SK-MEL-5 (cell line): ENCODE measurements at places on chromosomes 12 and 14.

DNA sequence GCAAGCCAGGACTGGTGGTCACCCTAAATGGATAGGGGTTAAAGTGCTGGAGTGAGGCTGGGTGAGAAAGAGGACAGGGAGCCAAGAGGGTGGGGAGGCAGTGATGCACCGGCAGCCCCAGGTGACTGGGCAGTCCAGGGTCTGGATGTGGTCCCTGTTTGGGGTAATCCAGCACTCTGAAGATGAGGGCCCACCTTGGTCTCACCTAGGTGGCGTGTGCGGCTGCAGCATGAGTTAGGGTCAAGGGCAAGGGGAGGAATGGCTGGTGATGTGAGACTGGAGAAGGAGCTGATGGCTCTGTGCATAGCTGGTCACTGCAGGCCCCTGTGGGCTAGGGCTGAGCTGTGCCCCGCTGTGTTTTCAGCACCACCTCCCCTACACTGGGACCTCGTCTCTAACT, 1.6 kb upstream of the C1RL start:
- DNase-seq: no peak

- no peak for DNase-seq
These were observed 255.0 kb upstream of the NPAS3 start for GRCh38 chr14:32683679-32684078.

DNA sequence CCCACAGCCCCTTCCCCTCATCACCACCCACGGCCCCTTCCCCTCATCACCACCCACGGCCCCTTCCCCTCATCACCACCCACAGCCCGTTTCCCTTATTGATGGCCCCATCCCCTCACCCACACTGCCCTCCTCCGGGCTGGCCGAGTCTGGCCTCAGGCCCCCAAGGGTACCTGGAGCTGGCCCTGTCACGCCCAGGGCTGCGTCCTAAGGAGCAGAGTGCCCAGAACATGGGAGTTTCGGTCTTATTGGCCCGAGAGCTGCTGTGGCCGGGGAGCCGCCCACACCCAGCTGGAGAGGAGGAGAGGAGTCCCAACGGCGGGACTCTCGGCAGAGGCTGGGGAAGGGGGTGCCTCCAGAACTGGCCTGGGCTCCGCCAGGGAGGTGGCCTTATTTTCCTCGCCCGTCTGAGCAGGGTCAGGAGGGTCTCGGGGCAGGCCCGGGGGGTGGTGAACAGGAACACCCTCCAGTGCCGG, 182.3 kb downstream of the KIF26A start:
- DNase-seq: no peak

- no peak for DNase-seq
These were observed 743.5 kb downstream of the DIO2 start for GRCh38 chr14:79467835-79468234.

DNA sequence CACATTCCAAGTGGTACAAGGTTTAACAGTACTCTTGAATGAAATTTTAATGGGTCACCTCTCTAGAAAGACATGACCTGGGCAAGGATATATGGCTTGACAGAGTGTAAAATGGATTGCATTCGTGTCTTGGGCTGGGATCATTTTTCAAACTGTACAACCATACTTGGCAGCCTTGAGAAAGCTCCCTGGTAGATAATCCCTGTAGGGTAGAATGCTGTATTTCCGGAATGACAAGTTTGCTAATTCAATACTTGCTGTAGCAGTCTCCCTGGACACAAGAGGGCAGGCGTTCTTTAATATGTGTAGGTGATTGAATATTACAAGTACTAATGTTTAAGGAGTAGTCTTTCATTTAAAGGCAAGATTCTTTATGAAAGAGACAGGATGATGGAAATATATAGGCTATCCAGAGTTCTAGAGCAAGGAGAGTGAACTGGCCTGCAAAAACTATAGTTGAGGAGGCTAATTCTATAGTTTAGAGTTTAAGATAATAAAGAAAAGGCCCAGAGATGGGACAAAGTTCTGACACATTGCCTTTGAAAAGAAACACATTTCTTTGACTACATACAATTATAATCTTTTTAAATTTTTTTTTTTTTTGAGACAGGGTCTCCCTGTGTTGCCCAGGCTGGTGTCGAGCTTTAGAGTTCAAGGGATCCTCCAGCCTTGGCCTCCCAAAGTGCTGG, 53.4 kb downstream of the PLBD1 start:
- peak; percentile 75 for DNase-seq

GRCh38 chr12:75814851-75815754, 216.5 kb downstream of the PHLDA1 start:
- no peak for DNase-seq

- no peak for DNase-seq
These were observed 6.3 kb downstream of the COPS7A start for GRCh38 chr12:6730169-6730568.

DNA sequence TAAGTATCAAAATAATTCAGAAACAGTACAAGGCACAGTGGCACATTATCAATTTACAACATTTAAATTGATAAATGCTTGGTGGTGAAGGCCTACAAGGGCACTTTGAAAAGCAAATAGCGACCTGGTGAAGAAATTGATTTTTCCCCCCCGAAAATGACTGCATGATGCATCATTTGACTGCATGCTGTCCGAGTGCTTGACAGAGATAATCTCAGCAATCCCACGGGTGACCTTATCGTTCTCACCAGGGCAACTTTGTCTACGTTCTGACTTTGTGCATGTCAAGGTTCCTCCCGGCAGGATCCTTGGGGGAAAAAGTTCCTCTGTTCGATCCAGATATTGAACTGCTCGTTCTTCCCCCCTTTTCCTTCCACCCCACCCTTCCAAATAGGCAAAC, 384.8 kb downstream of the EGLN3 start:
- no peak for DNase-seq

GRCh38 chr12:92927055-92927435, 2.0 kb downstream of the EEA1 start:
- peak; percentile 95 for DNase-seq

DNA sequence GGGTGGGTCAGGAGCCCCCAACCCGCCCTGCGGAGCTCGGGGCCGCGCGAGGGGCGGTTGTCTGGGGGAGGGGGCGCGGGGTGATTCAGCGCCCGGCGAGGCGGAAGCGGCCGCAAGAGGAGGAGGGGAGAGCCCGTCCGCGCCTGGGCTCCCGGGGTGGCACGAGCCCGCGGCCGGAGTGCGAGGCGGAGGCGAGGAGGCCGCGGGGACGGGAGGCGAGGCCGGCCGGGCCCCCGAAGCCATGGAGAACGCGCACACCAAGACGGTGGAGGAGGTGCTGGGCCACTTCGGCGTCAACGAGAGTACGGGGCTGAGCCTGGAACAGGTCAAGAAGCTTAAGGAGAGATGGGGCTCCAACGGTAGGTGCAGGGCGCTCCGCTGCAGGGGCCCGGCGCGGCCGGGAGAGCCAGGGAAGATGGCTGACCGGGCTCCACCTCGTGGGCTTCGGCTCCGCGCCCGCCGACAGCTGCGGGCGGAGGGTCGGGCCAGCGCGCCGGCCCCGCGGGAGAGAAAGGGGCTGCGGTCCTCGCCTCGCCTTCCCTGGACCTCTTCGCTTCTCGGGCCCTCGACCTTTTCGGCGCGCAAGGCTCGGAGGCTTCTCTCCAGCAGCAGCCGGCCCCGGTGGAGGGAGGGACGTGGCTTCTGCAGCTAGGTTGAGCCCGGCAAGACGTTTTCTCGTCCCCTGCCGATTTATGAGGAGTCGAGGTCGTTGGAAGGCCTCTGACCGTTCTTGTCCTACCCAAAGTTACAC, 677 bp downstream of the ATP2A2 start:
- DNase-seq: peak; percentile 55

DNA sequence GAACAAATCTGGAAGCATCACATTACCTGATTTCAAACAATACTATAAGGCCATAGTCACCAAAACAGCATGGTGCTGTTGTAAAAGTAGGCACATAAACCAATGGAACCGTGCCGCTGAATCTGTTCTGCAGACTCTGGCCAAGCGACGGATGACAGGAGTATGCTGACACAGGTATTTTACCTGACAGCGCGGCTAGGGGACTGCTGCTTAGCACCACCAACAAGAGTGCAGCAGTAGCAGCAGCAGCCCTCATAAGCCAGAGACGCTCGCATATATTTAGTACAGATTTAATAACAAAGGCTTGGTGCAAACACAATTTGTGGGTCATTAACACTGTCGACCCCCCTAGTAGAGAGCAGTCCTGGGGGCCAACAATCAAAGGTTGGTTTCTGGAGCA, 677.6 kb upstream of the LMO3 start:
- no peak for DNase-seq

GRCh38 chr12:56632701-56633467, 2.8 kb upstream of the BAZ2A start:
- DNase-seq: no peak

GRCh38 chr12:127570793-127571360, 696.1 kb upstream of the TMEM132C start:
- DNase-seq: no peak

DNA sequence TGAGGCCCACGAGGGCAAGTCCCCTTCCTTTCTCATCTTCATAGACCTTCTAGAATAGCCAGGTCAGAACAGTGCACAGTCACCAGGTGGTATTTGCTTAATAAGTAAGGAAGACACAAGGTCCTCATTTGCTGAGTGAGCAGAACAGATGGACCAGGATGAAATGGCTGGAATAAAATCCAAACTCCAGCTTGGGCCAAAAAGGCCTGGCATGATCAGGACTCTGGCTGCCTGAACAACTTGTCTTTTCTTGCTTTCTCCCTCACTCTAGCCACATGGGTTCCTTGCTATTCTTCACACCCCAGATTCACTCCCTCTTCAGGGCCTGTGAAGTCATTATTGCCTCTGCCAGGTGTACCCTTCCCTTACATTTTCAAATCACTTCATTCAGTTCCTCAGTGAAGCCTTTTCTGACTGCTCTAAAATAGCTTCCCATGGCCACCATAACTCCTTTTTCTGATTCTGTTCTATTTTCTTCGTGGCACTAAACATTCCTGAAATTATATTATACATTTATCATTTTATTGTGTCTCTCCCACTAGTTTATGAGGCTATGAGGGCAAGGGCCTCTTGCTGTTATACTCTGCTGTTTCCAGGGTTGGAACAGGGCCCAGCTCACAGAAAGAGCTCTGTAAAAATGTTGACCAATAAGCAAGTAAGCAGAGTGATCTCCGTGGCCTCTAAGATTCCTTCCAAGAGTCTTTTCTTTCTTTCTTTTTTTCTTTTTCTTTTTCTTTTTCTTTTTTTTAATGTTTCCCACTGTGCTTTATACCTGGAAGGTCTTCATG, 150.8 kb downstream of the TTC8 start:
- no peak for DNase-seq

GRCh38 chr12:53766881-53767280, 15.1 kb upstream of the CISTR start:
- DNase-seq: no peak

DNA sequence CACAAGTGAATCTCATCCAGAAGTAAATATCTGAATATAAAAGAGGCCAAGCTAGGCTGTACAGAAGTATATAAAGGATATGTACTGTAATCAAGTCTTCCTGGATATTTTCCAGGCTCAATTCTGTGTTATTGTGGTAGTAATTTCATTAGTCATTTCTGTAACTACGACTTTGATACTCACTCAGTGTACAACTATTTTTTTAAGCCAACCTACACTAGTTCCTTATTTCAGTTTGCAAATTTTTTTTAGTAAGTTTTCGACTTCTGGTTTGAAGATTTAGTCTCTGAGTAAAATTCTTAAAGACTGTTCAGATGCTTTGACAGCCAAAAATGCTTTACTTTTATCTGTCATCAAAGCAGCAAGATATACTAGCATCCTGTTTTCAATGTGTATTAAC, 130.8 kb downstream of the CAPZA3 start:
- no peak for DNase-seq

GRCh38 chr14:64601571-64601970, 51.8 kb downstream of the PPP1R36 start:
- no peak for DNase-seq

GRCh38 chr14:102761206-102761605, 16.0 kb upstream of the TRAF3 start:
- DNase-seq: no peak

GRCh38 chr14:87001333-87001732, 991.6 kb downstream of the GALC start:
- no peak for DNase-seq
